ENCODE measurements at places on chromosomes 1 and 21. TPM values are rescaled to one million over a fixed set of nuclear protein-coding genes. Genes with fewer than 3 reads are reported as not detected.

DNA sequence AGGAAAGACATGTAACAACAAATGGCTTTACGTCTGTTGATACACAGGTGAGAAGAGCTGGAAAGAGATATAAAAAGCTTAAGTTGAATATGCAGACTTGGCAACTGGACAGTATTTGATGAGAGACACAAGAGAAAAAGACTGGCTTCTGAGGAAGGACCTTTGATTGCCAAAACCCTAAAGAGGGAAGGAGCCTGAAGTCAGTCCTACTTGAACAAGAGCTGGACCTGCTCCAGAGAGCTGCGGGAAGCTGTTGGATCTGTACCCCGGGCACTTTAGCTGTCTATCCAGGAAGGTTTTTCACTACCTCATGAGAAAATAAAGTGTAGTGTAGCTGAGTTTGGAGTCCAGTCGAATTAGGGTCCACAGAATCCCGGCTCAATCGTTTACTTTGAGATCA lies 25.3 kb upstream of the LRRC8B start:
- DNase-seq: no peak

GRCh38 chr1:229086091-229086490 lies 184.8 kb upstream of the RAB4A start:
- DNase-seq: no peak

- DNase-seq: no peak
Measured at GRCh38 chr1:24175033-24175755, 11.9 kb downstream of the IFNLR1 start.

DNA sequence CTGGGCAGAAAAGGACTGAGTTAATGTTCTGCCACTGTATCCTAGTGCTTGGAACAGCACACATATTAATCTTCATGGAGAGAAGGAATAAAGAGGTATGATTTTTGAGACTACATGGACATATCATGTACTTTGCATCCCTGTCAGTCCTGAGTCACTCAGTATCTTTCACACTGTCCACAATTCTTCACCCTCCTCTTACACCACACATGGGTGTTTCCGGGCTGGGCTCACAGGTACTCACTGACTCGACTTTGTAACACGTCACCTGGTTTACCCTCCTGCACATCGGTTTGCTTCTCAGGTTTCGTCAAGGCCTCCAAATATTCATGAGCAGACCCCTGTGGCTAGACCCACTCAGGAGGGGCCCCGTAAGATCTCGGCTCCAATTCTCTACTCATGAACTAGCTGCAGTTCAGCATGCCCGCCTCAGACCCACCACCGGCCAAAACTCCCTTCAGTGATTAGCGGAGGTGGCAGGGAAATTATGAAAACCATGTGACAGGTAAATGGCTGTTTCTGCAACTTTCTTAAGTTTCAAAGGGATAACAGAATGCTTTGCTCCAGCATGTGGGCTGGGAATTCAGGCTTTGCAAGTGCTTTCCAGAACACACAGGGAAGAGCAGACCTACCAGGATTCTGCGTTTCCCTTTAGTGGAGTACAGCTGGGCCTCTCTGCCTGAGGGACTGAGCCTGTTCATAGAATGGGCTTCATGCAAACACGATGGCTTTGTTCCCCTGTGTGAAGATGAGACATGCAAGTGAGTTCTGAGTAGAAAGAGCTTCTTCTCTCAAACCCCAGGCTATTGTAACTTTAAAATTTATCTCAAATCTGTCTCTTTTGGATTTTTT lies 31.3 kb upstream of the TRABD2B start:
- no peak for DNase-seq

GRCh38 chr1:175043824-175044223 lies 20.6 kb upstream of the MRPS14 start:
- no peak for DNase-seq

GRCh38 chr1:171134204-171134923 lies 43.7 kb downstream of the FMO3 start:
- no peak for DNase-seq

DNA sequence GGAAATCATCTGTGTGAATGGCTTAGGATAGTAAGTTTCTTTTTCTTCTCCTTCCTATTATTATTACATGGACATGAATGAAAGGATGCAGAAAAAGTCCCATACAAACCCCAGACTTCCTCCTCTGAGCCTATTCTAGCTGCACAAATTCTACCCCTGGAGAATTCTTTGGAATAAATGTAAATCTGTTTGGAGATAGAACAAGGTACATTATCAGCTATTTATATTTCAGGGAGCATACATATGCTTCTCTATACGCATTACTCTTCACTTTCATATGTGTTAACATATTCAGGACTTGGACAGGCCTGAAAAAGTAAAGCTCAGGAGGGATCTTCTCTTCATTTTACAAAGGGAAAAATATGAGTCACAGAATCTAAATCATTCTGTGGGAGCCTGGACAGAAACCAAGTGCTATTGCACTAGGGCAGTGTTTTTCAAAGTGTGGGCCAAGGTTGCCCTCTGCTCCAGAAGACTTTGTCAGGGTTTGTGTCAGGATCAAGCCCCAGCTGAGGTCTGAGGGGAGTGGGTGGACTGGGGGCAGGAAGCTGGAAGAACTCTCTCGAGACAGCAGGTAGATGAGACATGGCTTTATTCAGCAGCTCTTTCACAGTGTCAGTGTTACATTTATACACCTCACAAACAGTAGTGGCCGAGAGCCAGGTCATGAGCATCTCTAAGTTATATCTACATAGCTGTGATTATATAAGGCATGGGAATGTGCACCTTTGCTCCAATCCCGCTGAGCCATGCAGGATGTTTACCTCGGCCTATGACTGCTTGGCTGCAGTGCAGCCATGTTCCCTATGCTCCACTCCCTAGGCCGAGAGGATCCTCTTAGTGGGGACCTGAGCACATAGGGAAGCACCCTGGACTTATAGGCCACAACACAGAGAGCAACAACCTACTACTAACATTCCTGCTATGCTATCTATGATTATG lies 114.3 kb downstream of the GDAP2 start:
- DNase-seq: no peak

DNA sequence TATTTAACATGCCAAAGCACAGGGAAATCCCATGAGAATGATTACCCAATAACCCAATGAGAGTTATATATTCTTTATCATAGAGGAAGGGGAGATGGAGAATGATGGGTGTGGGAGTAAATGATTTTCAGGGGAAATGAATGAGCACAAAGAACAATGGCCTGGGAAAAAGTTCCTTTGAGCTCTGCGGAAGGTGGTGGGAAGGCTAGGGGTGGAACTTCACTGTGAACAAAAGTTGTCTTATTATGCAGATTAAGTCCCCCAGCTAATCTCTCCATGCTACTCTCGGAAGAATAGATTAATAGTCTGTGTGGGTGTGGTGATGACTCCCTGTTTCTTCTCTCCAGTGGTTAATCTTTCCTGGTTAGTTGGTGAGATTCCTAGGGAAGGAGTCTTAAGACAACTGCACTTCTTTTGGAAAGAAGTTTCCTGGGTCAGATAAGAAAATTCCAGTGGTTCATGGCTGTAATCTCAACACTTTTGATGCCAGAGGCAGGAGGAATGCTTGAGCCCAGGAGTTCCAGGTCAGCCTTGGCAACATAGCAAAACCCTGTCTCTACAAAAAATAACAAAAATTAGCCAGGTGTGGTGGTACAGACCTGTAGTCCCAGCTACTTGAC lies 71.6 kb downstream of the DNTTIP2 start:
- no peak for DNase-seq

GRCh38 chr1:190196020-190196419 lies 281.6 kb downstream of the BRINP3 start:
- no peak for DNase-seq

DNA sequence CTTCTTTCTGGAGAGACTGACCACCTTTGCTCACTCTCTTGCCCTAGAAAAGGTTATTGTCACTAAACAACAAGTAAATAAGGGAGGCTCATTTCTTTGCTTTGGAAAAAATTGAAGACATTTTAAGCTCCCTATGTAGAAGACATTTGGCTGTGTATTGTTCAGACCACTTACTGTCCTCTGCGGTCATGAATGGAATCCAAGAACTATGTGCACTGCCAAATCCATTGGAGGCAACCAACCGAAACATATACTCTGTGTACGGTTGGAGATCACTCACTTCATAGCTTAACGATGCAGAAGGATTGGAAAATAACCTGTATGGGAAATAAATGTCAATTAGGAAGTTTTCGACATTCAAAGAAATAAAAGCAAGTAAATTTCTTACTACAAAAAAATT lies 332.8 kb downstream of the KCTD3 start:
- DNase-seq: no peak

- DNase-seq: peak; percentile 94
Measured at GRCh38 chr1:32761253-32761877, 55.8 kb downstream of the YARS1 start.

DNA sequence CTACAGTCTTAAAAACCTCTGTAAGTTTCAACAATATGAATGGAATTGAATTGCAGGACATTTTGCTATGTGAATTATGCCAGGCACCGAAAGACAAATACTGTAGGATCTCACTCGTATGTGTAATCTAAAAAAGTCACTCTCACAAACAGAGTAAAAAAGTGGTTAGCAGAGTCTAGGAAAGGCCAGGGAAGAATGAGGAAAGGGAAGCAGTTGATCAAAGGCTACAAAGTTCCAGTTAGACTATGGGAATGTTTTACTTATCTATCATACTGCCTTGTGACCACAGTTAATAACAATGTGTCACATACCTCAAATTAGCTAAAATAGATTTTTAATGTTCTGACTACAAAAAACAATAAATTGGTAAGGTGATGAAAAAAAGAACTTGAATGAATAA lies 565.4 kb upstream of the BRINP3 start:
- no peak for DNase-seq

- DNase-seq: peak; percentile 97
Measured at GRCh38 chr1:1889847-1890505, 911 bp downstream of the GNB1 start.

DNA sequence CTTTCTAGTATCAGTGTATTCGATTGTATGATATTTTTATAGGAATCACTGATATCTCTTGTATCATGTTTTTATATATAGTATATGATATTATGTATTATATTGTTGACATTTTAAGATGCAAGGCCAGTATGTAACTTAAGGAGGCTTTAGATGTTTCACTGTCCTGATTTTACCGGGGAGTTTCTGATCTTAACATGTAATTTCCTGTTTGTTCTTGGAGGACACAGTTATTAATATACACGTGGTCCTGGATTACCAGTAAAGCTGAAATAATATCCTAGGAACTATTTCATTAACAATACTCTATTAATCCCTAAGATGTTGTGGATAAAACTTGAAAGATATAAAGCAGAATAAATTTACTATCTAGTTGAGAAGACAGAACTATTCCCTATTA lies 19.5 kb downstream of the SDCCAG8 start:
- no peak for DNase-seq

DNA sequence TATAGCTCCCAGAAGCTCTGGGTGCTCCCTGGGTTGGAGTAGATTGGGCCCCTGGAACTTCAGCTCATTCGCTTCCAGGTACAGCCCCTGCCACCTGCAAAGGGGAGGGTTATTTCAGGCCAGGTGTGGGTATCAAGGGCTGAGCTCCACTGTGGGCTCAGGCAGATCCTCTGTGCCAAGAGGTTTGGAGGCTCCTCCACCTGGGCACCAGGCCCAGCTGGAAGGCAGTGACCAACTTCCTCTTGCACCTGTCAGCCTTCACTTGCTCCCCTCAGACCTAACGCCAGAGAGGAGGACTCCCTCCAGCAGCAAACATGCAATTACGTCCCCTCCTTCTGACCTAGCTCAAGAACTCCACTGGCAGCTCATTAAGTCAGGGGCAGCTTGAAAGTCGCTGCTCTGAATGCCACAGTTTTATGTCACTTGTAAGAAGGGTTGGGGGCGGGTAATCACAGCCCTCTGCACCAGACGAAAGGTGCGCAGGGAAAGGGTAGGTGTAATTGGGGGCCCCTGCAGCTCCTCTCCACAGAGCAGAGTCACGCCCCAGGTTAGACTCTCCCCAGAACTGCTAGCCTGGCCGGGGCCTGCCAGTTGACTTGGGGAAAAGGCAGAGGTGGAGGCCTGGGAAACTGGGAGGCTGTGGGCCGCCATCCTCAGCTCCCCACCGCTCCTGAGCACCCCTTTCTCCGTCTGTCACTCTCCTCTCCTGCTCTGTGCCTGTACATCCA lies 125.0 kb upstream of the TMPRSS2 start:
- no peak for DNase-seq

DNA sequence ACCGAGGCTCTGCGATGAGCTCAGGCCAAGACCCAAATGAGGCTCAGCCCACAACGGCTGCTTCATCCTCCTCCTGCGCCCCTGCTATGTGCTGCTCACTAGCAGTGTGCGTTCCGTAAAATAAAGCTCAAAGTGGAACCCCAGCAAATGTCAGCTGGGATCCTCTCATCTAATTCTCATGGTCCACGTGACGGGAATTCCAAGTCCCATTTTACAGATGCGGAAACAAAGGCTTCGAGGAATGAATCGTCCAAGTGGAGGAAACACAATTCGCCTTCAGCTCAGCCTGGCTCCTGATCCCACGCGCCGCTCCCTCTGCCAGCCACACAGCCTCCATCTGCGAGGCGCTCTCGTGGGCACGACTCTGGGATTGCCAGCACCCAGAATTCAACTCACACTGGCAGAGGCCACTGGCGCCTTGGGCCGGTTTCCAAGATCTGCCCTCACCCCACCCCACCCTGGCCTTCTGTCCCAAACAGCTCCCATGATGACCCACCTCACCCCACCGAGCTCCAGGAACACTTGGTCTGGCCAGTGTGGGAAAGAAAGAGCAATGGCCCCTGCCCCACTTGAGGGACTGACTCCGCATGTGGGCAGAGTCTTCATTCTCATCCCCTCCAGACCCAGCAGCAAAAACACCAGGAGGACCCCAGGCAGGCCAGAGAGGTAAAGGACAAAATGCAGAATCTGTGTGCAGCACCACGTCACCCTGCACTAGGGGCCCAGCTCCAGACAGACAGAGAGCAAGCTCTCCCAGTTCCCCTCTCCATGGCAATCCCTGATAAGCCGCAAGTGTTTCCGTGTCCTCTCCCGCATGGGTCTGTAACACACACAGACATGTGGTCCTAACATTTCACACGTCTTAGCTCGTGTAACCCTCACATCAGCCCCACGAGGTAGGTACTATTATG lies 10.5 kb downstream of the CASZ1 start:
- DNase-seq: peak; percentile 76

Gene MMEL1
- under 0.01 TPM for total RNA-seq

Gene RBM11
- under 0.01 TPM for total RNA-seq

Gene OR2L13
- not detected for total RNA-seq

Gene BACE2
- total RNA-seq: 85.2 TPM

Gene SPATA45
- total RNA-seq: not detected

Gene PGM1
- 126 TPM for total RNA-seq

Gene PLA2G5
- 2.9 TPM for total RNA-seq

Gene RASSF5
- total RNA-seq: 0.59 TPM

Gene EPHB2
- 8.7 TPM for total RNA-seq

Data from osteoblast (primary cell).